Osteocyte (in vitro differentiated cells): ENCODE measurements at places on chromosomes 7 and 10. TPM values are rescaled to one million over a fixed set of nuclear protein-coding genes. Genes with fewer than 3 reads are reported as not detected.

Gene SGPL1
- total RNA-seq, result 58.1 and 60.3 TPM in 2 replicates

Gene OR13A1
- not detected in 2 replicates for total RNA-seq

Gene LRRC18
- not detected in 2 replicates for total RNA-seq

- DNase-seq, result no peak
These were observed 1.2 kb downstream of the TSPAN12 start for GRCh38 chr7:120856621-120857352.

- DNase-seq, result no peak
These were observed 37.0 kb downstream of the GPR22 start for GRCh38 chr7:107506674-107507339.

DNA sequence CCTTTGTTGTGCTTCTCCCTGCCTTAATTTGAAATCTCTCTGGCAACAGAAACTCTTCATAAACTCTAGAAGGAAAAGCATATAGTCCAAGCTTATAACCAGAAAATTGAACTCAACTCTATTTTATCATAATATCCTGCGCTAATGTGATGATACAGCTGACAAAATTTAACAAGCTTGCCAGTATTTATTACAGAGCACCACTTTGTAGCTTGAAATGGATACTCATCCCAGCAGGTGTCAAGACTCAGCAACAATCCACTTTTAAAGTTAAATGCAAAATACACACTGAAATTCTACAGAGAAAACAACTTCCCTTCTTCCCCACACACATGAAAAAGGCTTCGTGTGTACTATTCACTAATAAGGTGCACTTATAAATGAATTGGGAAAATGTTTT is 228.9 kb downstream of the AGMO start:
- no peak for DNase-seq

- DNase-seq, result no peak
These were observed 72.6 kb upstream of the SEPHS1 start for GRCh38 chr10:13420532-13421307.

- DNase-seq, result peak; percentile 60
These were observed 135.9 kb upstream of the EEPD1 start for GRCh38 chr7:36017111-36017510.

Gene CDHR1
- total RNA-seq, result 0.24 TPM in 1 of 2 replicates, not detected in the other
